Activated CD8-positive, alpha-beta memory T cell treated with anti-CD3 and anti-CD28 coated beads for 48 hours (primary cell): ENCODE measurements at places on chromosomes 1 and 21.

DNA sequence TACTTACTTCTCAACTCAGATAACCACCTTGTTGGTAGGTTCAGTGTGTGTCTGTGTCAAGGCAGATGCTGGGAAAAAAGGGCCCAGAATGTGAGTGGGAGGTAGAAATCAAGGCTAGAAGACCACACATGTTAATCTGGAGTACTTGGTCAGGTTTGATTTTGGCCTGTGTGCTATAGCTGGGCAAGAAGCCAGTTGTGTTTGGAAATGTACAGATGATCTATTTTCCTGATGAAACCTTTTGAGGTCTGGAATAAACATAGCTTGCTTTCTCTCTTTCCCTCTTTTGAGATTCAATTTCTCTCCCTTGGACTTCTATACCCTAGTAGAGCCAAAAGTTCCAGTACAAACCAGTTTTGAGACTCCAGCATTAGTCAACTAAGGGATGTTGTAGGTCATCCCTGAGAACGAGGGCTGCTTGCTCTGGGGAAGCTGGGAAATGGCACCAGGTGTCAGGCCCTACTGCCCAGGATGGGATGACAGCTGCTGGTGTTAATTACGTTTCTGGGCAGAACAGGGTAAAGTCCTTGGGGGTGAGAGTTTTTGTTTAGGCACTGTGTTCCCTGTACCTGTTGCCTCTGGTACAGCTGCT is 15.8 kb downstream of the MAPKAPK2 start:
- no peak for DNase-seq

DNA sequence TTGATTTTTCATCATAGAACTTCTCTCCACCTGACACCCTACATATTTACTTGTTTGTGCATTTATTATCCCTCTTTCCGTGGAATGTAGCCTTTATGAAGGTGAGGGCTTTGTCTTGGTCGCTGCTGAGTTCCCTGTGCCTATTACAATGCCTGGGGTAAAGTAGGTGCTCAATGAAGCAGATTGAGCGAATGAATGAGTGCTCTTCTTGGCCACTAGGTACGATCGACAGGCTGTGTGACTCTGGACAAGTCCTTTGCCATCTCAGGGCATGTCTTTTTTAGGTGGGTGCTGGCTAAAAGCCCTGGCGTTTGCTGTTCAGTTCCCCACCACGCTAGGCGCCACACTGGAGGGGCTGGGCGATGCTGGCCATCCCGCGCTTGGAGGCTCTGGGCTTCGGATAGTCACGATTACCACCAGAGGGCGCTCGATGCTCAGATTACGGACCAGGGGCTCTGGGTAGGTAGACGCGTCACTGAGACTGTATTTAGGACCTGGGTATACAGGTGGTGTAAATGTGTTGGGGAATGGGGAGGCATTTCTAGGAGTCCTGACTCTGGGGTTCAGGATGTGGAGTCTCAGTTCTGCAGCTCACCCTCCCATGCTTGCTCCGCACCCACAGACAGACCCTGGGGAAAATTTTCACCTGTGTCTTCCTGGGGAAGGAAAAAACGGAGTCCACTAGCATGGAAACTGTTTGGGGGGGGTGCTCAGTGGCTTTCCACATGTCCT is 71.0 kb upstream of the CSF3R start:
- DNase-seq, result peak; percentile 55

GRCh38 chr1:41822866-41823265 is 95.9 kb downstream of the HIVEP3 start:
- DNase-seq, result no peak

GRCh38 chr1:22591576-22591975 is 28.3 kb downstream of the EPHA8 start:
- DNase-seq, result no peak

GRCh38 chr1:101004061-101004460 is 21.5 kb downstream of the DPH5 start:
- no peak for DNase-seq

DNA sequence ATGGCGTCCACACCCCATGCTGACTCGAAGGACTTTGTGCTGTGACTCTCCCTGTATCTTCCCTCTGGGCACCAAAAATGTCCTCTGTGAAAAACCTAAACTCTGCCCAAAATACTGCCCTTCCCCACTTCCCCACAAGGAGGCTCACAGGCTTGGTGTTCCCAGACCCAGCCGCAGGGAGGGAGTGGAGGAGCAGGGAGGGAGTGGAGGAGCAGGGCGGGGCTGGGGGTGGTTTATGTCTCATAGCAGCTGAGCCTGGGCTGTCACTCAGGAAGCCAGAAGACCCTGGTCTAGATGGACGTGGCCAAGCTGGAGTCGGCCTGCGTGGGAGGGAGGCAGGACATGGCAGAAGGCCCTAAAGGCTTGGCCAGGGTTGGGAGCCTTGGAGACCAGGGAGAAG is 461.7 kb downstream of the PTPRU start:
- no peak for DNase-seq

DNA sequence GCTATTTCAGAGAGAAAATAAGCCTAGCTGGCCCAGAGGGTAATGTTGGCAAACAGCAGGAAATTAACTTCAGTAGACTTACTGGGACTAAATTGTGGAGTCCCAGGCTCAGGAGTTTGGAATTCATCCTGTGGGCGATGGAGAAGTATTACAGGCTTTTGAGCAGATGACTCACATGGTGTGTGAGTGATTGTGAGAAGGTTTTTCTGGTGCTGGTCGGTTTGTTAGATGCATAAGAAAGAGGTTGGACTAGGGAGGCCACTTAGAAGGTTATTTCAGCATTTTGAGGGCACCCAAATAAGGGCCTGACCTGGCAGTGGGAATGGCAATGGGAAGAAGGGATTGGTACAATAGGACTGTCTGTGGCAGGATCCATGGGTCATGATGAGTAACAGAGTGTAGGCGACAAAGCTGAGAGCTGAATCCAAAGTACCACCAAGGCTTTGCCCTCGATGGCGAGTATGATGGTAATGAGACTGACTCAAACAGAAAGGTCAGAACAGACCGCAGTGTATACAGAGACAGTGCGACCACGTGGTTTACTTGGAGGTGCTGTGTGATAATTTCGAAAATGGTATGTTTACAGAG is 69.2 kb upstream of the KIF26B start:
- no peak for DNase-seq

- DNase-seq, result no peak
Measured at GRCh38 chr1:60599574-60599973, 482.8 kb upstream of the NFIA start.

DNA sequence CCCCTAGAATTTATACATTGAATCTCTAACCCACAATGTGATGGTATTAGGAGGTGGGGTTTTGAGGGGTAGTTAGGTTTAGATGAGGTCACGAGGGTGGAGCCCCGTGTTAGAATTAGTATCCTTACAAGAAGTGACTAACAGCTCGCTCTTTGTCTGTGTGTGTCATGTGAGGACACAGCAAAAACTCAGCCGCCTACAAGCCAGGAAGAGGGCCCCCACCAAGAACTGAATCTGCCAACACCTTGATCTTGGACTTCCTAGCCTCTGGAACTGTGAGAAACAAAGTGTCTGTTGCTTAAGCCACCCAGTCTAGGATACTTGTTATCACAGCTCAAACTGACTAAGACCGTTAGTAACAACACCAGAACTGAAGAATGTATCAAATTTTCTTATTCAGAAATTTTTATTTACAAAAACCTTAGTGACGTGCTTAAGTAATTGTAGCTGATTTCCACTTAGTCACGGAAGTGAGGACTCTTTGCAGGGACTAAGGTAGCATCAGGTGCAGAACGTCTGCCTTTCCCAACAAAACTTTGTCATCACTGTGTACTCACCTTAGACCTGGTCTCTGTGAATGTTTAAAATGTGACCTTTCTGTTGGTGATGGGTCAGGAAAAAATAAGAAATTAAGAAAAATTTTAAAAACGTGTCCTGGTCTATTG is 24.5 kb upstream of the LRRC8C start:
- DNase-seq, result peak; percentile 23

GRCh38 chr1:179440971-179441370 is 75.2 kb downstream of the AXDND1 start:
- DNase-seq, result no peak

DNA sequence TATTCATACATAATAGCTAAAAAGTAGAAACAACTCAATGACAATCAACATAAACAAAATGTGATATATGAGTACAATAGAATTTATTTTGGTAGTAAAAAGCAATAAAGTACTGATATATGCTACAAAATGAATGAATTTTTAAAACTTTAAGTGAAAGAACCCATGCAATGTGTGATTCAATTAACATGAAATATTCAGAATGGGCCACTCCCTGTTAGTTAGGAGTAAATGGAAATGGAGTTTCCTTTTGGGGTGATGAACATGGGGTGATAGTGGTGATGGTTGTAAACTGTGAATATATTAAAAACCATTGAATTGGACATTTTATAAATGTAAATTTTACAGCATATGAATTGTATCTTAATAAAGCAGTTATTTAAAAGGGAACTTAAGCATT is 366.7 kb upstream of the SGIP1 start:
- DNase-seq, result no peak

GRCh38 chr1:174296309-174296708 is 137.0 kb downstream of the RABGAP1L start:
- no peak for DNase-seq

DNA sequence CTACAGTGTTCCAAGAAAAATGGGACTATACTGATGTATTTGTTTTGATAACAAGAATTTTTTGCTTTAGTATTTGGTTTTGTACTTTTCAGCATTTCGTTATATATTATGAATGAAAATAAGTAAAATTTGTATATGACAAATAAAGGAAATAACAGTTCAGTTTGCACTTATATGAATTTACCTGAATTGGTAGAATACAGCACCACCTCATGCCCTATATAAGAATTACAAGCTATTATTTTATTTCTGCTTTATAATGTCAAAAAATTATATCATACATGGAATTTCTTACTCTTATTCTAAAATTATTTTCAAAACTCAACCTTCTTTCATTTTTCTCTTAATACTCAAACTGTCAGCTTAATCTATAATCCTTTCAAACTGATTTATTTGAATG is 14.6 kb downstream of the EFCAB7 start:
- DNase-seq, result no peak

DNA sequence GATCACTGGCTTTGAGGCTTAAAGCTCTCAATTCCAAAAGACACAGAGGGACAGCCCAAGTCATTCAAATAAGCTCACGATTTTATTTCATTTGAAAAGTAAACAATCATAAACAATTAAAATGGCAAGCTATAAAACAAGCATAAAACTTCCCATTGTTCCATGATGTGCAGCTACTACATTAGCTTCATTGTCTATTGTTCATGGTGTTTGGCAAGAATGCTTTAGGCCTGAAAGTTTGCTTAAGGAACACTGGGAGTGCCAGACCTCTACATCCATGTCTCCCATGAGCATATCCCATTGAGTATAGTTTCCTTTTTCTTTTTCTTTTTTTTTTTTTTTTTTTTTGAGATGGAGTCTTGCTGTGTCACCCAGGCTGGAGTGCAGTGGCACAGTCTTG is 286.1 kb upstream of the ESRRG start:
- no peak for DNase-seq

DNA sequence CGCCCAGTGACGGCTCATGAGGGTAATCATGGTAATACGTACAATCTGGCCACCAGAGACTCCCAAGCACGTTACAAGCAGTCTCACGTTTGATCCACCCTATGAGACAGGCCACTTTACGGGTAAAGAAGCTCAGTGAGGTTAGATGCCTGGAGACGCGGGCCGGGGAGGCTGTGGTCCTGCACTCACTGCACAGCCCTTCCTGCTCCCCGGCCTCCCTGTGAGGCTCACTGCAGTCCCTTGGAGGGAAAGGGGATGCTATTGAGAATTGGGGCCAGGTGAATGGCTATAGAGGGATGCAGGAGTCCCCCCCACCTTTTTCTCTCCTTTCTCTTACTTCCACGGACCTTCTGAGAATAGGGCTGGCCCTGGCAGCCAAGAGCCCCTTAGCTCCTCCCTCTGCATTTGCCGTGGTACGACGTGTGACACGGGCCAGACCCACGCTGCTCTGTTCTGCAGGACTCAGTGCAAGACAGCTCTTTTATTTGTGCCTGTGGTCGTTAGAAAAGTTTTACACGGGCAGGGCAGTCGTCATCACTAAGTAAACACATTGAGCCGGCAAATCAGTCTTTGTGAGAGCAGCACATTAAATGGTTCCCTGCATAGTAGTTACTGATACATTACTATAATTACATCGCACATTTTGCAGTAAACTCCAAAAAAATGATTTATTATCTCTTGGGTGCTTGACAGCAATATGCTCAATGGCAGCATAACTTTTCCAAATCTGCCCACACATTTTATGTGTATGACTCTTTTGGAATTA is 18.8 kb downstream of the KIF26B start:
- no peak for DNase-seq

DNA sequence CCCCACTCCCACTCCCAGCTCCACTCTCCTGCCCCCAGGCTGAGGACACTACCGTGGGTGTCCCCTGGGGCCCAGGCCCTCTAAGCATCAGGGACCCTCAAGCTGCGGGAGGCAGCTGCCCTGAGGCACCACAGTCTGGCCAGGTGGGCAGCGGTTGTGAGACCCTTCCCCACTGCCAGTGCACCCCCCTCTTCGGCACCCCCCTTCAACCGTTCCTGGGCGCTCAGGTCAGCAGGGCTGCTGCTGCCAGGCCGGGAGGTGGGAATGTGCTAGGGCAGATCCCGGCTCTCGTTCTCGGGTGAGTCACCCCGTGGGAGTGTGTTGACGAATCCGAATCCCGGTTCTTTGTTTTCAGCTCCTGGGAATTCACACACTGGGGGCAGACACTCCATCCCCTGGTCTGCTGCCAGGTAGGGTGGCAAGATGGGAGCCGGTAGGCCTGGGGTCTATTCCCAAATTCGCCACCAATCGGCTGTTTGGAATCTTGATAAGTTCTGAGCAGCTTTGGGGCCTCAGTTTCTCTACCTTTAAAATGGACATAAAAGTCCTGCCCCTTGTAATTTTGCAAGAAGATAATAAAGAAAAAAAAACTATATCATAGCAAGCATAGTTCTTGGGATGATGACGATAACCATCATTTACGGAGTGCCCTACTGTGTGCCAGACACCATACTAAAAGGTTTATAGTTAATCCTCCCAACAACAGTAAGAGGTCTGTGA is 28.5 kb upstream of the CASZ1 start:
- no peak for DNase-seq

- no peak for DNase-seq
Measured at GRCh38 chr1:74531796-74532195, 19.4 kb upstream of the LRRC53 start.

DNA sequence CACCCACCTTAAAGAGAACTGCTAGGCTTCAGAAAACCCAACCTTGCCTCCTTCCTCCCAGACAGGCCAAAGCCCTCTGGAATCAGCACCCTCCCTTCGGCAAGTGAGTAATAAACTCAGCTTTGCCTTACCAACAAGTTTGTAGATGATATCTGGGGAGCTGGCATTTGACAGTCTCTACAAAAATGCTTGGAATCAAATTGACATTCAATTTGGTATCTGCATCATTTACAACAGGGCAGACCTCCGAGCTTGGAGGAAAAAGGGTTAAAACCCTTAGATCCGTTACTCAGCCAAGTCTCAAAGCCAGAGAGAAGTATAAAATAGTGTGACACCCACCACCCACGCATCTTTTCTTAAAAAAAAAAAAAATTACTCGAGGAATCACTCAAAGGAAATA is 149.3 kb upstream of the EDN2 start:
- DNase-seq, result no peak
